ENCODE measurements at places on chromosomes 7 and 10.

DNA sequence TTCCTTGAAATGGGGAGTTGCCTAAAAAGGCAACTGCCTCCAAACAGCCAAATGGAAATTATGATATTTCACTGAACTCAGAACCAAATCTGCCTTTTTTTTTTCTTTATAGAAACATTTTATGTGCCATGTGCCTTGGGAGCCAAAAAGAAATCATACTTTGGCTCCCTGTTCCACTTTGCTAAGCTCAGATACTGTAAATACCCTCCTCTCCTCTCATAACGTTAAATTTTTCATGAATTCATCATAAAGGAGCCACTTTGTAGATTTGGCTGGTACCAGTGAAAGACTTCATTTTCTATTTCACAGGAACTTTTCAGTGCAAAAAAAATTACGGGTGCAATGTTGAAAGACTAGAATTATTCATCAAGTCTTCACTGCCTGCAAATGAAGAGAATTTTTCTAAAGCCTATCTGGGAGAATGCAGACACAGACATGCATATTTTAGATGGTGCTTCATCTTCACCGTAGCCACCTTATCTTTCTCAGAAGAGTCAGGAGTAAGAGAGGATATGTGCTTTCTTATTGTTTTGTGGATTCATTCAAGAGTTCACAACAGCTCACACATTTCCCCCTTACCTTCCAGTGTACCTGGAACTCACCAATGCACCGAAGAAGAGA is 742.3 kb upstream of the GALNT17 start:
- no peak for DNase-seq

DNA sequence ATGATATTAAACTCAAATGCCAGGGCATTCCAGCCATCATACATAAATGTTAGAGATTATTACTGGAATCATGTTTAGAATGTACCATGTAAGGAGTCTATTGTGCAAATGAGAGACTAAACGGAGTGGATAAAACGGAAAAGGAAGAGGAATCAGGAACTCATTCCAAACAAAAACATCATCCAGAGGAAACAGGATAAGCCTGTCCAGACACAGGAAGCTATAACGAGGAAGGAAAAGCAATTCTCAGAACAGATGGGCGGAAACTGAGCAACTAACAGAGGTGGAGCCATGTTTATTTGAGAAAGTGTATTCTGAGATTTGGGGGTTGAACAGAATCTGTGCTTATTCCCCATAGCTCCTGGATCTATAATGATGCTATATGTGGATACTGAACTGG is 52.3 kb upstream of the TRIM24 start:
- no peak for DNase-seq

DNA sequence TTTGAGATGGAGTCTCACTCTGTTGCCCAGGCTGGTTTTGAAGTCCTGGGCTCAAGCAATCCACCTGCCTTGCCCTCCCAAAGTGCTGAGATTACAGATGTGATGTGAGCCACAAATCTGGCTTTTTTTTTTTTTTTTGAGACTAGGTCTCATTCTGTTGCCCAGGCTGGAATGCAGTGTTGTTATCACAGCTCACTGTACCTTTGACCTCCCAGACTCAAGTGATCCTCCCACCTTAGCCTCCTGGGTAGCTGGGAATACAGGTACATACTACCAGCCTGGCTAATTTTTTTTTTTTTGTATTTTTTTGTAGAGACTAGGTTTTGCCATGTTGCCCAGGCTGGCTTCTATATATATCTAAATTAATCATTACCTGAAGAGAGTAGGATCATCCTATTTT is 62.4 kb downstream of the HIF1AN start:
- DNase-seq: no peak

DNA sequence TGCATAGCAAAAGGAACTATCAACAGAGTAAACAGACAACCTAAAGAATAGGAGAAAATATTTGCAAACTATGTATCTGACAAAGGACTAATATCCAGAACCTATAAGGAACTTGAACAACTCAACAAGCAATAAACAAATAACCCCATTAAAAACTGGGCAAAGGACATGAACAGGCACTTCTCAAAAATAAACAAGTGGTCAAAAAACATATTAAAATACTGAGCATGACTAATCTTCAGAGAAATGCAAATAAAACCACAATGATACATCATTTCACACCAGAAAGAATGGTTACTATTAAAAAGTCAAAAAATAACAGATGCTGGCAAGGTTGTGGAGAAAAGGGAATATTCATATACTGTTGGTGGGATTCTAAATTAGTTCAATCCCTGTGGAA is 17.1 kb downstream of the MAGI2 start:
- no peak for DNase-seq

- no peak for DNase-seq
These were observed 194.7 kb downstream of the SNX13 start for GRCh38 chr7:17745610-17746009.

- no peak for DNase-seq
These were observed 111.3 kb downstream of the RGS10 start for GRCh38 chr10:119431034-119431772.

Measured in CD4-positive, alpha-beta T cell (primary cell).